ENCODE measurements at places on chromosomes 7 and 10. TPM values are rescaled to one million over a fixed set of nuclear protein-coding genes. Genes with fewer than 3 reads are reported as not detected.

GRCh38 chr7:14835384-14835783, 67.2 kb downstream of the DGKB start:
- DNase-seq: no peak

- DNase-seq: no peak
These were observed 175.6 kb downstream of the HDAC9 start for GRCh38 chr7:18671176-18671575.

The OR2A42 gene
- 0.02 TPM for polyA plus RNA-seq

The NET1 gene
- 62.5 TPM for polyA plus RNA-seq

The ITPRIP gene
- 24.4 TPM for polyA plus RNA-seq

- DNase-seq: no peak
These were observed 42.7 kb downstream of the LAMB1 start for GRCh38 chr7:107960272-107960671.

The UMAD1 gene
- 17.7 TPM for polyA plus RNA-seq

The DPP6 gene
- not detected for polyA plus RNA-seq

GRCh38 chr7:4682621-4683042, 537 bp downstream of the FOXK1 start:
- DNase-seq: no peak

GRCh38 chr10:7152982-7153381, 257.9 kb downstream of the SFMBT2 start:
- no peak for DNase-seq

DNA sequence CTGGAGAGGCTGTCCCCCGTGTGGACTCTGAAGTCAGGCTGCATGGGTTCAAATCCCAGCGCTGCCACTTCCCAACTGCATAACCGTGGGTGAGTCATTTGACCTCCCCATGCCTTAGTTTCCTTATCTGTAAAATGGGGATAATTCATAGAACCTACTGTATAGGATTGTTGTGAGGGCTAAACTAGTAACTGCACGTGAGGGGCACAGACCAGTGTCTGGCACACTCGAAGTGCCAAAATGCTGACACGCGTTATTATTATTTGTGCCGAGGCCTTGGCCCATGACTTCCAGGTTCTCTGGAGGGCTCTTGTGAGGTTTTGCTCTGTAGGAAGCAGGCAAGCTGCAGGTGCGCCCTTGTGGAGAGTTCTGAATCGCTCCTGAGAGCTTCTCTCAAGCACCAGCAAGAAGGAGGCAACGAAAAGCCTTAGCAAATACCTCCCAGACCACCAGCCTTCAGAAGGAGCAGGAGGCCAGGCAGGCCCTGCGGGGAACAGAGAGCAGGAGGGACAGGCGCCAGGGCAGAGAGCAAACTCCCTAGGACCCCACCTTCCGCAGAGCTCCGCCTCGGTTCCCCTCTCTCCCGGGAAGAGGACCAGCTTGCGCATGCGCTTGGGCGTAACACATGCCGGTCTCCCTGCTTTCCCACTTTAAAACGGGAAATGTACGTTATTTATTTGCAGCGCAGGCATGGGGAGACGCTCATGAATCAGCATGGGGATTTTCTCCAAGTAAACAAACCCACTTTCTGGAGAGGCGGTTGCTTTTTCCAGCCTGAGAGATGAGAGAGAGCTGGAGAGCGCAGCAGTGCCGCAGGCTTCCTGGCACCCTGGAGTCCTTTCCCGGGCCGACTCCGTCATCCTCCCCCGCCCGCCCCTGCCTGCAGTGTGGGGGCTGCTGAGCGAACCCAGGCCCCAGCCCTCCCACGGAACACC, 39.6 kb downstream of the SORCS3 start:
- DNase-seq: no peak

- no peak for DNase-seq
These were observed 44.7 kb upstream of the CDK6 start for GRCh38 chr7:92881091-92881485.

The LIPJ gene
- not detected for polyA plus RNA-seq

DNA sequence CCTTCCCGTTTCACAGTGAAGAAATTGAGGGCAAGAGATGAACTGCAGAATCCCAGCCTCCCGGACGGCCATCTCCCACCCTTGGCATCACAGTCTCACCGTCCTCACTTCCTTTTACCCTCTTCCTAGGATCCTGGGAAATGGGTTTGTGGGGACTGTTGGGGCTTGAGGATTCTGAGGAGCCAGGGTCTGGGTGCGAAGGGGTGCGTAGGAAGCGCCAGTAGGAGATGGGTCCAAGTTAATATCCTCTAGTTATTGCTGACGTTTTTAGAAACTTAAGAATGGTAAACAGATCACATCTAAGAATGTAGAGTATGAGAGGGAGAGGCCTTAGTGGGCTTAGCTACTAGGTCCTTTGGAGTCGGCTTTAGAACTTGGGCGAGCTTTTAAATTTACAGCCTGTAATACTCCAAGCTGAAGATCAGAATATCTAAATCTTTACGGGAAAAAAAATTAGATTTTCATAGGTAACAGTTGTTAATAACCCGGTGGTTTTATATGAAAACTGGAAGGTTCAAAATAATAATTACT, 696 bp downstream of the MALSU1 start:
- no peak for DNase-seq

- no peak for DNase-seq
These were observed 30.0 kb downstream of the ELFN1 start for GRCh38 chr7:1700086-1700485.

The PTPRZ1 gene
- polyA plus RNA-seq: not detected

The VPS41 gene
- polyA plus RNA-seq: 15.7 TPM

DNA sequence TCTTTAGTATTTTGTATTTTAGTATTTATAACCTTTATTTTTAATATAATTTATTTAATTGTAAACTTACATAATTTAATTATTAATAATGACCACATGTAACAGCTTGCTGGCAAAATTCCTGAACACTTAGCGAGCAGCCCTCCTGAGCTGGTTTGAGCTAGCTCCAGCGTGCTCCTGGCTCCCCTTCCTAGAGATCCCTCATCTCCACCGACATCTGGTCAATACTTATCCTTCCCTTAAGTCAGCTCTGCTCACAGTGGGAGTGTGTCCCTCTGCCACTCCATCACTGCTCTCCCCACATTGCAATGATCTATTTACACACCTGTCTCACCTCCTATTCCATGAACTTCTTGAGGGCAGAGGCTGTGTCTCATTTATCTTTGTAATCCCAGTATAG, 20.6 kb upstream of the TBXAS1 start:
- no peak for DNase-seq

DNA sequence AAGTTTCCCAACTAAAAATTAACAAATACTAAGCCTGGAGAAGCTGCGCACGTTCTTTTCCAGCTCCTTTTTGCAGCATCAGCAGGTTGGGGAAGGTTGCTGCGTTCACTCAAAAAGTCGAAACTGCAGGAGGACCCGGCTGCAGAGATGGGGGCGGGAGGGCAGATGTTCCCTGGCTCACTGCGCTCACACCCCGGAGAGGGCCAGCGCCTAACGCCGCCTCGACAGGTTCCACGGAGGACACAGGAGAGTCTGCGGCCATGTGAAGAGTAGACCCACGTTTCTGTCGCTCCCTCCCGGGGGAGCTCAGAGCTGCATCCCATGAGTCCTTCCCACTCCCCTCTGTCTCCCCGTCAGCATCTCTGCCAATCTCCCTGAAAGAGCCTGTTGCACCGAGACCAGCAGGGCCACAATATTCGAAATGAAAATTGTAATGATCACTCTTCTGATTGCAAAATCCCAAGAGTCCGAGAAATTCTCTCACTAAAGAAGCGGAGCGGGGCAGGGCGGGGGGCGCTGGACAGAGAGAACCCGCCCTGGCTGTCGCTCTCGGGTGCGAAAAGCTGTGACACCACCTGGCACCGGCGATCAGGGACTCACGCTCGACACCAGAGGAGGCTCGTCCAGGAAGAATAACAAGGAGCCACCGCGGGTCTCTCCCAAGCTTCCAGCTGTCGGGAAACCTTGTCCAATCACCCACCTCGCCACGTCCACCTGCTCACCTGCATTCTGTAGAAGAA, 131.5 kb upstream of the PFKP start:
- DNase-seq: no peak

The TSPAN33 gene
- polyA plus RNA-seq: 0.22 TPM

GRCh38 chr7:151435971-151436370, 4.0 kb downstream of the CRYGN start:
- no peak for DNase-seq

The SH2D4B gene
- polyA plus RNA-seq: not detected

DNA sequence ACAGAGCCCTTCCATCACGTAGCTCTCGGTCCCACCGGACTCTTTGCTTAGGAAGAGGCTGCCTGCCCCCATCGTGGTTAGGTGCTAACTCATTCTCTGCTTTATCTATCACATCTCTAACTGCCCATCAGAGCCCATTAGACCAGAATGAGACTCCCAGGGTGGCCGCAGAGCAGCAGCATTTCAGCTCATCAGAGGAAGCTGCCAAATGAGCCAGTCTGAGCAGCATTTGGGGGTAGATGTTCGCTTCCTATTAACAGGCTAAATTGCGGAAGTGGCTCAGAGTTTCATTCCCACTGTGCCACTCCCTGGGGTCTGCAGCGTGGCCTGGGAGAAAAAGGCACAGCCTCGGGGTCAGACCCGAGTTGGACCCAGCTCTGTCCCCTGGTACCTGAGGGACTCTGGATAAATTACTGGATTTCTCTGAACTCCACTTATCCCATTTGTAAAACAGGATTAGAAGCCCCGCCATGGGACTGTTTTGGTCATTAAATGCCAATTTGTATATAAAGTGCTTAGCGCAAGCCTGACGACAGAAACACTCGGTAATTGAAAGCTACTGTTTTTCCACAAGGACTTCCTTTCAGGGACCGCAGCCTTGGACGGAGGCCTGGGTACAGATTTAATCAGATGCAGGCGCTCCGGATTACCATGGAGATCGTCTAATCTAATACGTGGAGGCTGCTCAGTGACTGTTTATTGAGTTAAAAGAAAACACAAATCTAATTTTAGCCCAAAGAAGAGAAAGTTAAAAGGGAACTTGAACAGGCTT, 73.8 kb upstream of the PRLHR start:
- DNase-seq: peak; percentile 47

DNA sequence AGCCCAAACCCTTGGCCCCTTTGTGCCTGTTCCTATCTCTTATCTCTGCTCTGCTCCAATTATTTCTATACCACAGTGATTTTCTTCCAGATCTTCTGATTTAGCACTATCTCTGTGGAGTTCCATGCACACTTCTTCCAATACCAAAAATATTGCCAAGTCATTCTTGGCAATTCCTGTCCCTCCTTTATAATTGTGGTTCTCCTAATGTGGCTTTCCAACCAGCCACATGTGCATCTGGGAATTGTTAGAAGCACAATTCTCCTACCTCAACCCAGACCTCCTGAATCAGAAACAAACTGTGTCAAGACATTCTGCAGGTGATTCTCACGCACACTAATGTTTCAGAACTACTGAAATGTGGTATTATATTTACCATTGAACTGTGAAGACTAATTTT, 447.8 kb upstream of the IGFBP3 start:
- DNase-seq: no peak

DNA sequence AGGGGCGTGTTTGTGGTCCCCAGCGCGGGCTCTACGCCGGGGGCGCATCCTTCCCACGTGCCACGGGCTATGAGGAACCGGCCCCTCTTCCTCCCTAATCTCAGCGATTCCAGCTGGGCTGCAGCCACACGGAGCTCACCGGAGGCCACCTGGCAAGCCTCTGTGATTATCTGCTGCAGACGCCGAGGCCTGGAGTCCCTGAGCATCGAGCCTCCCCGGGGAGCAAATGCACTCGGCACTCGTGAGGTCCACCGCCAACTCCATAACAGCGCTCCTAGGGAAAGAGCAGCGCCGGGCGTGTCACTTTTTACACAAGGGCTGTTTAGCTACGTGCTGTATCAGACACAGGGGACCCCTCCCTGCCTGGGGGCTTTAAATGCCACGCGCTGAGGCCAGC, 101.2 kb downstream of the DYNC2I1 start:
- DNase-seq: no peak

- no peak for DNase-seq
These were observed 582.0 kb upstream of the MKI67 start for GRCh38 chr10:128708182-128708581.

- DNase-seq: no peak
These were observed 7.5 kb upstream of the CSGALNACT2 start for GRCh38 chr10:43130770-43131171.

The MYH16 gene
- not detected for polyA plus RNA-seq

DNA sequence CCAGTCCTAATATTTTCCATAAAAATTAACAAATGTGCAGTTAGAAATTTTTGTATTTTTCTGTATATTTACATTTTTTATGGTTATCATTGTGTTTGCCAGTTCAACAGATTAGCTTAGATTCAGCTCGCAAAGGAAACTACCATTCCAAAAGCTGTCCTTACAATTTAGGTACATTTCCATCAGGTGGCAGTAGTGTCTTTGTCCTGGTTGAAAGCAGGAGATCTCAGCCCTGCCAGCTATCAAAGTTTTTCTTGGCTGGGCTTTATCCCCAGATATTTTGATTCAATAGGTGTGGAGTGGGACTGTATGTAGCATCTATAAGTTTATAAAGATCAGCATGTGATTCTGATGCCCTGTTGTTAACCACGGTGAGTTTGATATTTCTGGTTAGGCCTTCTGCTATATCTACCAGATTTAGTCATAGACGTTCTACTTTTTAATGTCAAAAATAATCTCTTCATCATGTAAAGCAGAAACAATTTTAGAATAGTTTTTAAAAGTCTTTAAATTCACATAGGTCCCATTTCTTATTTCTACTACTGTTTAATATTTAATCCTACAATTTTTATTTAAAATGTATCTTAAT, 15.5 kb upstream of the ICA1 start:
- no peak for DNase-seq

DNA sequence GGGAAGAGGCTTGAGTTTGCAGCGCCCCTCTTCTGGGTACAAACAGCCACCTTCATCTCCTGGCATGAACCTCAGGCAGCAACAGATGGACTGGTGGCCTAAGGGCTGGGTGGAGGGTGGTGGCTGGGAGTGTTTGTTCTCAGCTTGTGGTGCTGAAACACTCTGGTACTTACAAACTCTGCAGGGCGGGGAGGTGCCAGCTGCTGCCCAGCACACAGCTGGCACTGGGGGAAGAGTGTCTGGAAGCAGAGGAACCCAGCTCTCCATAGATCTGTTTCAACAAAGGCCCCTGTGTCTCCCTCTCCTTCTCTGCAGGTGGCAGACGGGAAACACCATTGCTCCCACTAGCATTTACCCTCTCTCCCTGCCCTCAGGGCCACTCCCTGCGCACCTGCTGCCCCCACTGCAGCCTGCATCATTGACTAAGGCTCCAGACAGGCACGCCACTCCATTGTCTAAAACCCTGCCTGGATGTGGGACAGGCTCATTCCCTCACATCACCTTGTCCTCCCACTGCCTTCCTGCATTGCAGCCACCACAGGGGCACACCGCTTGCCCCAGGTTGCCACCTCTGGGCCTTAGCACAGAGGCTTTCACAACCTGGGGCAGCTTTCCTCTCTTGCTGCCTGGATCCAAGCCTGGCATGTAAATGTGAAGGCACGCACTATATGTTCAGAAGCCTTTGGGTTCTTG, 6.5 kb downstream of the ARHGAP22 start:
- no peak for DNase-seq

DNA sequence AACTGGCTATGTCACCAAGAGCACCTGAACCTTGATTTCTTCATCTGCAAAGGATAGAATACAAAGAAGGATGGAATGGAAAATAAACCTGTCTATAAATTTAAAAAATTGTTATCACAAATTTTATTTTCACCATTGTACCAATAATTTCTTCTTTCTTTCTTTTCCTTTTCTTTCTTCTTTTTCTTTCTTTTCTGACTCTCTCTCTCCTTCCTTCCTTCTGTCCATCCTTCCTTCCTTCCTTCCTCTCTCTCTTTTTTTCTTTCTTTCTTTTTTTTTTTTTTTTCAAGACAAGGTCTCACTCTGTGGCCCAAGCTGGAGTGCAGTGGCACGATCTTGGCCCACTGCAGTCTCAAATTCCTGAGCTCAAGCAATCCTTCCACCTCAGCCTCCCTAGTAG, 36.6 kb upstream of the SORBS1 start:
- no peak for DNase-seq

GRCh38 chr7:24654305-24654704, 81.1 kb downstream of the PALS2 start:
- no peak for DNase-seq
